ENCODE measurements at places on chromosomes 1 and 21.

DNA sequence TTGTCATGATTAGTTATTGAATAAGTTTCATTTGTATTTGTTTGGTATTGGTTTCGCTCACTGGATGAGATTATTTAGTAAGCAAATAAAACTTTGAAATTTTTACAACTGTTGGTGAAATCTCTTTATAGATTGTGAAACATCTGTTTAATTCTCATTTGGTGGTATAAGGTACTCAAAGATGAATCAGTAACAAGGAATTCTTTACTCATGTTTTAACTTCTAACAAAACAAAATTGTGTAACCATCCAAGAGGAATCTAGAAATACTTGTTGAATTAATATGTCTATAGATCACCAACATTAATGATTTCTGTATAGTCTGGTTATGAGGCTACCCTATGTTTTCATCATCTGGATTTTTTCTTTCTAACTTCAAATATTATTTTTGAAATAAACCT lies 62.8 kb upstream of the USP25 start:
- DNase-seq, result no peak

GRCh38 chr1:113981962-113982931 lies 3.0 kb downstream of the OLFML3 start:
- DNase-seq, result peak; percentile 72

DNA sequence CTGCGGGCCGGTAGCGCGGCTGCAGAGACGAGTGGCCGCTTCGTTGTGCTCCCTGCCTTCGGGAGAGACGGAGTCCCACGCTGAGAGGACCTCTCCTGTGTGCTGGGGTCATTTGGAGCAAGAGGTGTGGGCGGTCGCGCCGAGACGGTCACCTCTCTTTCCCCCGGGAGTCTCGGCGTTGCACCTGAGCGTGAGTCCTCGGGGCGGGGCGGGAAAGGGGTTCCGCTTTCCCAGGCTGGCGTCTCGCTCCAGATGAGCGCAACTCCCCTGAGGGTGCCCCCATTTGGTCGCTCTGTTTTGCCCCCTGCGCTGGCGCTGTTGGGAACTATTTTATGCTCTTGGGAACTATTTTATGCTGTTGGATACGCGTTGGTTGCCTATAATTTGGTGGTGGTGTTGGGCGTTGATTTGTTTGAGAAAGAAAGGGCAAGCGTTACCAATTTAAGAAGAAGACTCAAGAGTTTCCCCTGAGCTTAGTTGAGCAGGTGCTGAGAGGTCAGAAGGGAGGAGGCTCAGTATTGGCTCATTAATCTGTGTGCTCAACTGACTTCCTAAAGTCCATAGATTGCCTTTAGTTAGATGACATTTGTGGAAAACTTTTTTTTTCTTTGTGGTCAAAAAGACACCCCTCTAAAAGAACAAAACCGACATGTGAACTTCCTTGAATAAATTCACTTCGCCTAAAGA lies 683 bp downstream of the LRRC8B start:
- peak; percentile 85 for DNase-seq

GRCh38 chr1:32881291-32881690 lies 5.0 kb upstream of the HPCA start:
- peak; percentile 62 for DNase-seq

- no peak for DNase-seq
These were observed 725.1 kb downstream of the BRINP3 start for GRCh38 chr1:189752461-189752995.

DNA sequence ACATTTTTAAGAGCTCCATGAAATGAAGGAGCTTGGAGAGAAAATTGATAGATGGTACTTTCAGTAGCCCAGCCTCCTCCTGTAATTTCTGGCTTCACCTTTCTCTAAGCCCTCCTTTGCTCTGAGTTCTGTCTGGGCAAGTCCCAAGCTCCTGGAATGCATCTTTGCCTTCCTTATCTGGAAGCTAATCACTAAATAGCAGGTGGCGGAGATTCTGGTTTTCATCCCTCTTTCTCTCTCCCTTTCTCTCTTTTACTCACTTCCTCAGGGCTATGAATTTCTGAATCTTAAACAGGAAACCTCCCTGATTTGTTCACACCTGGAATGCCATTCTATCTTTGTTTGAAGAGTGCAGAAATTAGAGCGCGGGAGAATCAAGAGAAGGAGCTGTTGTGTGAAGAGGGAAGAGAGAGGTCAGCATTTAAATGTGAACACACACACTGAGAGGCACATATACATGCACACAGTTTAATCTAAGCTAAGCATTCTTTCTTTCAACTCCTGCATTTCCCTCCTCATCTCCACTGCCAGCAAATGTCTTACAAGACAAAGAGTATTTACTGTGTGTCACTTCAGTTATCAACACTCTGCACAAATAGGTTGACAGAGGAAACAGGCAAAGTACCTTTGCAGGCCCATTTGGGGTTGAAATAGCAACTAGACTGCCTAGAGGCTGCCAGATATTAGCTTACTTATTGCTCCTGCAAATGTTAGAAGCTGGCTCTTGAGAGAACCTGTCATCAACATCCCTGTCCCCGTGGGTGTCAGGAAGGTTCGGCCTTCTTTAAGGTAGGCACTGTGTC lies 199.4 kb upstream of the CAMK1G start:
- DNase-seq, result no peak

DNA sequence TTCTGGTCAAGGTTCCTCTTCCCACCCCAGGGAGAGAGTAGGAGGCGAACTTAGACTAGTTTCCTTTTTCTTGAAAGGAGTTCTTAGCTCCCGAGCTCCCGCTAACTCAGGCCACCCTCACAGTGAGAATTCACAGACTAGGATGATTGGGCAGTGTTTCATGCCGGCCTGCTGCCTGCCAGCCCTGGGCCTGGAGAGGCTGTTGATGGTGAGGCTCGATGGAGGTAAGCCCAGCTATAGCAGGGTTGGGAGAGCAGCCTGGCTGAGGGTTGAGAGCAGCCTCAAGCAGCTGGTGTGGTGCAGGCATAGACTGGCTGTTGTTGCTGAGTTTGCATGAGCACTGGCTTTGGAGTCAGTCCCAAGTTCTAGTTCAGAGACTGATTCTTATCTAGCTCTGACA lies 274.4 kb downstream of the MATN1 start:
- no peak for DNase-seq

DNA sequence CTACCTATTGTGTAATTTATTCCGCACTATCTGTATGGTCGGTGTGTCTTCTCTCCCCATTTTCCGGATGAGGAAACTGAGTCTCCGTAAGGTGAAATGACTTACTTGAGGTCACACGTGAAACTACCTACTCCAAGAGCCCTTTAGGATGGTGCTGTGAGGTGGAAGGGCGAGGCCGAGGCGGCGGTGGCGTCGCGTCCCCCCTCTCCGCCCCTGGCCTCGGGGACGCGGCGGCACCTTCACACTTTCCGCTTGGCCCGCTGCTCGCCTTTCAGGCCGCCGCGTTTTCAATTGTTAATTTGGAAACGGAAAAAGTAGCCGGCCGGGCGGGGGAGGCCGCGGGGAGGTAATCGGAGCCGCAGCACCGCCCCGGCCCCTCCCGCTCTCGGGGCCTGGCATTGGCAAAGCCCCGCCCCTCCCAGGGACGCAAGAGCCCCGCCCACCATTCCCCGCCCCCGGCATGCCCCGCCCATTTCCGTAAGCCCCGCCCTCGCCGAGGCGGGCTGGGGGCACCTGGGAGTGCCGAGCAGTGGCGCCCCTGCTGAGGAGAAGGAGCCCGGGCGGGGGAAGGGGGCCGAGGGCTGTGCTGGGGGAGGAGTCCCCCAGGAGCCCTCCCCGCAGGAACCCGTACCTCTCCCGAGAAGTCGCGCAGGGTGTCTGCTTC lies 18.6 kb downstream of the KCNQ4 start:
- peak; percentile 93 for DNase-seq

GRCh38 chr1:53410100-53410541 lies 49.1 kb upstream of the DMRTB1 start:
- no peak for DNase-seq

DNA sequence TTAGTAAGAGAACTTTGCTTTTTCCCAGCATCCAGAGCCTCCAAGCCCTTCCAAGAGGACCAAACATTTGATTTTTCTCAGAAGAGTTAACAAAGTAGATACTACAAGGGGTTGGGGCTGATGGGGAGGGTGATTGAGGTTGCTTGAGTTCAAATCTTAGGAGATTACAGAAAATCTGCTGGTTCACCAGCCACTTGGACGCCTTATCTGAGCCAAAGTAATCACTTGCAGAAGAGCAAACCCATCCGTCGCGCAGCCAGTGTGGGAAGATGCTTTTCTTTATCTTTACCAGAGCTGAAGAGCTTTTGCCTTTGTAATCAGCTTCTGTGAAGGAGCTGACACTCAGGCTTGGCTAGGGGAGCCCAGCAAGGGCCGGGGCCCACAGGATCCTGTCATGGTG lies 91.9 kb upstream of the CTTNBP2NL start:
- DNase-seq, result no peak

DNA sequence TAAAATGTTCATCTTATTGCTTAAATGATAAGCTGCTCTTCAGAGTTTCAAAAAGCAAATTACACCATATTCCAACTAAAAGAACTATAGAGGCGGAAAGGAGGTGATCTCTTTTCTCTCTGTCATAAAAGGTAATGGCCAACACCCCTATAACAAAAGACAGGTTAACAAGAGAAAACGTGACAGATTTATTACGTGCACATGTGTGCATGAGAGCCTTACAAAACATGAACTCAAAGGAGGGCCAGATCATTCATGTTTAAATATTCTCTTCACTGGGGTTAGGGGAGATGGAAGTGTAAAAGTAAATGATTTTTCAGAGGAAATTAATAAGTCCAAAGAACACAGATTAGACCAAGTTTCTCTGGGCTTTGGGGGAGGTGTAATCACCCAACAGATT lies 26.5 kb upstream of the FMO2 start:
- DNase-seq, result no peak

GRCh38 chr1:234897390-234897749 lies 231.3 kb downstream of the TOMM20 start:
- DNase-seq, result no peak

DNA sequence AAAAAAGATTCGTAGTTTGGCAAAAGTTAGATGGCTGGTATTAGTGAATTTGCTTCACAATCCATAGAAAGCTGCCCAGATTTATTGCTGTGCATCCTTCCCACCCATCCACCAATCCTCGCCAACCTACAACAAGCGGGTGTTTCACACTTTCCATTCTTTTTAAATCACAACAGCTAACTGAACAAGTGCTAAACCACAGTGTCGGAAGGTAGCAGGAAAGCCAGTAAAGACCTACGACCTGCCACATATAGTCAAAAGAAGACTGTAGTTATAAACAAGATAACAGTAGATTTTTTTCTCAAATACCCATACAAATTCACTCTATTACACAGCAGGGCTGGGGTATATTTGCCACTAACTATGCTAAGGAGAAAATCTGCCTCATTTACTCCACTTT lies 47.0 kb upstream of the AIM2 start:
- no peak for DNase-seq

DNA sequence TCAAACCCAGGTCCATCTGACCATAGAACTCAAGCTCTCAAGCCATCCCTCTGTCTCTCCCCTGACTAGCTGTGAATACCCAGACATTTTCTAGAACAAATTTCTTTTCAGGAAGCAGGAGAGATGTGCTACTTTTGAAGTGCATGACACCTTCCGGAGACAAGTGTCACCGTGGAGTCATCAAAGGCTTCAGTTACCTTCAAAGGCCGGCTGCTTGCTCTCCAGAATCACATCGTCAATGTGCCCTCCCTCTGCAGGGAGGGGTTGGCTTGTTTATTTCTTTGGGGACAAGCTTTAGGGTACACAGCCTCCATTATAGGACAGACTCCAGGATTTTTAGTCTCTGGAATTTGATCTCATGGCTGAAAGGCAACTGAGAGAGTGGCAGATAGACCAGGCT lies 37.7 kb upstream of the IGSF21 start:
- DNase-seq, result no peak

- no peak for DNase-seq
These were observed 13.5 kb upstream of the HJV start for GRCh38 chr1:146035048-146035423.

- no peak for DNase-seq
These were observed 8.6 kb downstream of the YARS1 start for GRCh38 chr1:32808580-32808979.

GRCh38 chr1:67367370-67368045 lies 59.8 kb downstream of the IL12RB2 start:
- DNase-seq, result no peak

- no peak for DNase-seq
These were observed 37.9 kb upstream of the FOXE3 start for GRCh38 chr1:47378147-47378546.

GRCh38 chr1:206037581-206037980 lies 13.9 kb upstream of the CTSE start:
- no peak for DNase-seq
